ENCODE measurements at places on chromosomes 16 and 17.

- DNase-seq, result no peak
These were observed 239.2 kb upstream of the GSE1 start for GRCh38 chr16:85373741-85374570.

DNA sequence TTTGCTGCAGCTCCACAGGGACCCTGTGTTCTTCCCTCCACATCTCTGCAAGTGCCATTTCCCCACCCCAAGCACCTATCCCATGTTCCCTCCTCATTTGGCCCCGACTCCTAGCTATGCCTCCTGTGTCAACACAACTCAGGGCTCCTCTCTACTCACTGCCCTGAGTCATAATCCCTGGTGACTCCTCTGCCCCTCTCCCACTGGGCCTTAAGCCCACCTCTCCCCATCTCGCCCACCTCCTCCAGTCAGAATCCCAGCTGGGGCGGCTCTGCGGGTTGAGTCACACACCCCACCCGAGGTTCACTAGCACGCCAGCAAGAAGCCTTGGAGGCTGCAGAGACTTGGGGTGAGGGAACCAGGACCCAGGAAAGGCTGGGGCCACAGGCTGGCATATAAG lies 346.2 kb downstream of the FOXL1 start:
- DNase-seq, result no peak

DNA sequence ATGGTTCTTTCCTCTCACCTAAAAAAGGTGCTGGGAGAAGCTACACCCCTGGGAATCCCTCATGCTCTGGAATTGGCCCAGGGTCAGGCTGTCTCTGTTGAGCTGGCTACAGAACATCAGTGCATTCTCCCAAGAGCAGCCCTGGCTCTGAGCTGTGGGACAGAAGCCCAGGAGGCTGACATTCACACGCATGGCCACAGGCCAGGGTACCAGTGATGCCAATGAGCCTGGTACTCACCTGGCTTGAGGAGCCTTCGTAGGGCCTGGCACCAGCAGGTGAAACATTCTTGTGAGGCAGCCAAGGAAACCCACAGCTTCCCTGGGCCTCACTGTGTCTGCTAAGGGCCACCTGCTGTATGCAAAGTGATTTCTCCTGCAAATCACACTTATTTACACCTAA lies 121.7 kb upstream of the CCL2 start:
- DNase-seq, result no peak

DNA sequence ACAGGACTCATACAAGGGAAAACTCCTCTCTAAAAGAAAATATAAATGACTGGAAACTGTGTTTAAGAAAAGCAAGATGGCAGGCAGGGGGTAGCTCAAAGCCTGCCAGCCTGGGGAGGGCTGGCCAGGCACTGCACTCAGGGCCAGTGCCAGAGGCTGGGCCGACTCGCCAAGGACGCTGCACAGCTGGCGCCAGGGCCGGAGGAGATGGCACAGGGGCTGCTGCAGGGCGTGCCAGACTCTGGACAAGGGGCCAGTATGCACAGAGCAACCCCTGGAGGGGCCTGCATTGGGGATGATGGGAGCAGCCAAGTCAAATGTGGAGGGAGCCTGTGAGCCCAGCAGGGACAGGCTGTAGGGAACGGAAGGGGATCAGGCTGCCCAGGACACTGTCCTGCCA lies 4.0 kb downstream of the PKMYT1 start:
- DNase-seq, result no peak

GRCh38 chr16:67594256-67594915 lies 32.1 kb downstream of the CTCF start:
- no peak for DNase-seq

GRCh38 chr17:37507111-37507510 lies 17.4 kb downstream of the DUSP14 start:
- no peak for DNase-seq

GRCh38 chr17:38508570-38508950 lies 80.3 kb downstream of the ARHGAP23 start:
- no peak for DNase-seq

- DNase-seq, result peak; percentile 86
These were observed at the start of the genes CCDC137 and OXLD1 for GRCh38 chr17:81666342-81667191. CCDC137 (plus strand) TSS chr17:81666737; CDS start chr17:81666767, 30 bp downstream. OXLD1 (minus strand) TSS chr17:81666605; CDS start chr17:81666577, 28 bp downstream.

GRCh38 chr17:66647391-66647983 lies 187.4 kb upstream of the CACNG5 start:
- no peak for DNase-seq

- DNase-seq, result no peak
These were observed 1.2 kb downstream of the G6PC3 start for GRCh38 chr17:44071772-44072171.

DNA sequence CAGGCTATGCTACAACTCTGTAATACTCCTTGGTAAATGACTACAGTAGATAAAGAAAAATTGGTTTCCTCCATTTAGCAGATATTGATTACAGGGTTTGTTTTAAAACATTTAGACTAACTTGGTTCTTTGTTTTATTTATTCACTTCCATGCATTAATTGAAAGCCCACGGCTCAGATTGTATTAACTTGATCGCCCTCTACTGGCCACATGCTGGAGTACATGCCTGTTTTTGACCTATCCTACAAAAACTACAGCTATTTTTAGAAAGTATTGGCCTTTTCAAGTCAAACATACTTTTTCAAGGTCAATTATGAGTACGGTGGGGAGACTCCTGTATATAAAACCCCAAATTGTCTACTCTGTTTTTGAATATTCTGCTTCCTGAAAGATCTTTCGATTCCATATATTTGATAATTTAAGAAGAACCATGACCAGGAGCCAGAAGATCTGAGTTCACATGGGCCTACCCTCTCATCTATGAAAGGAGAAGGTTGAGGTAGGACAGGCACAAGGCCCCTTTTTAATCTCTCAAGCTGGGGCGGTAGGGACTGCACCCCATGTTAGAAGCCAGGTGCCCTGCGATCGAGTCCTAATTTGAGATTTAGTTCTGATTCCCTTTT lies 51.8 kb downstream of the CA10 start:
- DNase-seq, result no peak

- DNase-seq, result no peak
These were observed 37.1 kb upstream of the NOL11 start for GRCh38 chr17:67680445-67681224.

DNA sequence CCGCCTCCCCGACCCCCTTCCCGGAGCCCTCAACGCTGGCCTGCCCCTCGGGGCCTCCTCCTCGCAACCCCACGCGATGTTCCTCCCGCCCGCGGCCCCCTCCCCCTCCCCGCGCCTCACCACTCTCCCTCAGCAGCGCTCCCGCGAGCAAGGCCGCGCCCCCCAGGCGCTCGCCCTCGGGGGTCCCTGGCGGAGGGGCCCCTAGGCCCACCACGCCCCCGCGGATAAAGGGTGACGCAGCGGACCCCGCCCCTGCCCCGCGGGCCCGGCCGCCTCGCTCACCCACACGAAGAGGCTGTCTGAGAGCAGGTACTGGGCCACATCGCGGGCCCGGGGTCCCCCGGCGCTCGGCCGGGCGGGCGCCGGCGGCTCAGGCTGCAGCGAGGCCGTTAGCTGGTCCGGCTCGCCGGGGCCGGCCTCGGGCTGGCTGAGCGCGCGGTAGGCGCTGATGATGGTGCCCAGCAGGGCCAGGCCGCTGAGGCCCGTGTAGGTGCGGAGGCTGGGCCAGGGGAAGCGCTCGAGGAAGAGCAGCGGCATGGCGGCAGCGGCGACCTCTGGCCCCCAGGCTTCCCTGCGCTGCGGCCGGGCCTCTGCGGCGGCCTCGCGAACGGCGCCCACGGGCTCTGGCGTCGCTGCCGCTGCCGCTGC lies 430 bp downstream of the AMFR start:
- no peak for DNase-seq

- DNase-seq, result no peak
These were observed 5.9 kb downstream of the GAS7 start for GRCh38 chr17:10192461-10192860.

DNA sequence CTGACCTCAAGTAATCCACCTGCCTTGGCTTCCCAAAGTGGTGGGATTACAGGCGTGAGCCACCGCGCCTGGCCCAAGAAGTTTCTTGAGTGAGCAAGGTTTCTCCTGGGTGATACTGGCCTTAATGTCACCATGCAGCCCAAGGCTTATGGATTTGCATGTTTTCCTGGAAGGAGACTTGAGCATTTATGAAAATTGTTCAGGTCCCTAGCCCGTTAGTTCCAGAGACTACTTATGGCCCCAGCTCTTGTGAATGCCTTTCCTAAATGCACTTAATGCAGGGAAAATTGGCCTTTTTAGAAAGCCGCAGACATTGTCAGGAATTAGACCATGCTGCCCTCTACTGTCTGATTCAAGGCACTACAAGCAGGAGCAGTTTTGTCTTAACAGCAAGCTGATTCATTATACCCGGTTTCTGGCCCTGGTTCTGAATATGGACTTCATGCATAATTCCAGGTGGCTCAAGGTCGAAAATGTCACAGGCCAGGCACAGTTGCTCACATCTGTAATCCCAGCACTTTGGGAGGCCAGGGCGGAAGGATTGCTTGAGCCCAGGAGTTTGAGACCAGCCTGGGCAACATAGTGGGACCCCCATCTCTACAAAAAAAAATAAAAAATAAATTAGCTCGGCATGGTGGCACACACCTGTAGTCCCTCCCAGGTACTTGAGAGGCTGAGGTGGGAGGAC lies 91.3 kb downstream of the SNX29 start:
- DNase-seq, result no peak

DNA sequence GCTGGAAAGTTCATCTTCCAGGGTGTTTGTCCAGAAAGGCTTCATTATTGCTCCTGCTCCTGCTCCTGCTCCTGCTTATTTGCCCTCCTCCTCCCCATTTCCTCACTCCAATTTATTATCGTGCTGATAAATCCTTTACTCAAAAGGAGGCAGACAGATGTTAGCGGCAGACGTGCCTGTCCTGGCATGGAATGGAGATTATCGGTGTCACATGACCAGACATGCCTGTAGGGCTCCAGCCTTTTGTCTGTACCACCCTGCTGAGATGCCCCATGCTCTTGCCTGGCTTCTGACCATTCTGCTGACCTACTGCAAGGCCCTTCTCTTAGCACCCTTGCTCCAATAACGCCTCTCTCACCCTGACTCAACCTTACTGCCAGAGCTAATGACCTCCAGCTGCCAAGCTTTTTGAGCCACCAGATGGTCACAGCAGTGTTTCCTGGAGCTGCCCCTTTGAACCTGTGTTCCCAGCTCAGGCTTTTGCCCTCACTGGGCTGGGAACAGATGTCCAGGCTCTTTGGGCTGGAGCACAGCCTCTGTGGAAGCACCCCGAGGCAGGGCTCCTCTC lies 12.8 kb downstream of the DNAH9 start:
- DNase-seq, result no peak

DNA sequence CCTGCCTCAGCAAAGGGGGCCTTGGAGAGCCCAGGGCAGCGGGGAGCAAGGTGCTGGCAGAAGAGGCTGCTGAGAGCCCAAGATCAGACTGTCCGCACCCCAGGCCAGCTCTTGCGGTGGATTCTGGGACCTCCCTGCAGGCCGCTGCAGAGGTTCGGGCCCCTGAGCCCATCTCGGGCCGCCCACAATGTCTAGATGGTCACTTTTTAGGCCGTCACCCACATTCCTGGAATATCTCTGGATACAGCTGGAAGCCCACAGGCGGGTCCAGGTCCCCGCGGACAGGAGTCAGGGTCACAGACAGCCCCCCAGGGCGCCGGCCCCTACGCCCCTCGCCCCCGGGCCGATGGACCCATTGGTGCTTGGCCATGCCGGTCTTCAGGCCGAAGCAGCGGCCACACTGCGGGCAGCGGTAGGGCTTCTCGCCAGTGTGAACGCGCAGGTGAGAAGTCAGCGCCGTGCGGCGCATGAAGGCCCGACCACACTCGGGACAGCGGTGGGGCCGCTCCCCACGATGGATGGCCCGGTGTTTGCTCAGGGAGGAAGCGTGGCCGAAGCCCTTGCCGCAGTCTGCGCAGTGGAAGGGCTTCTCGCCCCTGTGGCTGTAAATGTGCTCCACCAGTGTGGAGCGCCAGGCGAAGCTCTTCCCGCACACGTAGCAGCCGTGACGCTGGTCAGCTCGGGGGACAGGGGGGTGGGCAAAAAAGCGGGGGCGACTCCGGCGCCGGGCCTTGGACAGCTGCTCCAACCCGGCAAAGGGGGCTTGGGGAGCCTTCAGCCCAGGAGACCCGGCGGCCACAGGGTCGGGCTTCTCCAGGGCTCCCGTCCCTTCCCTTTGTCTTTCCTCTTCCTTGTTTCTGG lies 2.1 kb downstream of the ZNF747 start:
- DNase-seq, result no peak

GRCh38 chr16:70659953-70660671 lies 13.8 kb downstream of the IL34 start:
- no peak for DNase-seq

DNA sequence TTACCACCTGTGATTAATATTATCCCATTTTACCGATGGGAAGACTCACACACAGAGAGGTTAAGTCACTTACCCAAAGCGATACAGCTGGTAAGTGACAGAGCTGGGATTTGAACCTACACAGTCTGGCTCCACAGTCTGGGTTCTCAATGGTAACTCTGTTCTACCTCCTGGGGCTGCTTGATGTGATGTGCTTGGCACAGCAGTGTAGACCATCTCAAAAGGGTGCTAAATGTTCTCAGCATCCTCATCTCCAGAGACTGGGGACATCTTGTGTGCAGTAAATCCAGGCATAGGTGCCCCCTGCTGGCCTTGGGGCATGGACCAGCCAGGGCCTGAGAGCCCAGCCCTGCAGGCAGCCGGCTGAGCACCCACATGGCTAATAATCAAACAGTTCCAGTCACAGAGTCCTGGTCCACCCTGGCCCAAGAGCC lies 15.4 kb upstream of the KATNB1 start:
- DNase-seq, result peak; percentile 11

- no peak for DNase-seq
These were observed 216.0 kb downstream of the C16orf78 start for GRCh38 chr16:49589544-49590031.

- no peak for DNase-seq
These were observed 18.4 kb downstream of the BAIAP2 start for GRCh38 chr17:81053041-81053970.

- no peak for DNase-seq
These were observed 262.6 kb upstream of the CDH11 start for GRCh38 chr16:65384441-65384840.

GRCh38 chr16:31143011-31143693 lies 6.7 kb downstream of the PRSS36 start:
- no peak for DNase-seq

- DNase-seq, result no peak
These were observed 100.7 kb downstream of the LYRM1 start for GRCh38 chr16:21001262-21001661.

DNA sequence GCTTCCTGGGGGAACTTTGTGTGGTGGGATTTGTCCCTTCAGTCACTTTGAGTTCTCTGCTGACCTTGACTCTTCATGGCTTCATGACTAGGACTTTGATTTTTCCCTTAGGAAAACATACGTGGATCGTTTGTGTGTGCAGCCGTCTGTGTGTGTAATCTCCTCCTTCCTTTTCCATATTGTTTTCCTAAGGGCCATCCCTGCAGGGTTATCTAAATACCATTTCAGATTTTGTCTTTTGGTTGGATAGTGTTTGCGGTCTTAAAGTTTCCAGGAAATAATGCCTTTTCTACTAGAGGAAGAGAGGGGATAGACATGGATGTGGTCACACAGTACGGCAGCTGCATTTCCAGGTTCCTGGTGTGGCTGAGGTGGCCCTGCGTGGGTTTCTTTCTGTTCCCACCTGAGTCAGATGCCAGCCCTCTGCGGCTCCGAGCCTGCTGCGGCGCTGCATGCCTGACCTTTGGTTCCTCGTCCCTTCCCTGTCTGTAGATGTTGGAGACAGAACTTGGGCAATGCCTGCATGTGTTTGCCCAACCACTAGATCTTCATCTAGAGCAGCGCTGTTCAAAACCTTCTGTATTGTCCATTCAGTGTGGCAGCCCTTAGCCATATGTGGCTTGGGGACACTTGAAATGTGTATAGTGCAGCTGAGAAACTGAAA lies 72.0 kb upstream of the LGALS9 start:
- DNase-seq, result no peak

- no peak for DNase-seq
These were observed 268.5 kb downstream of the CBLN1 start for GRCh38 chr16:49012961-49013726.

- no peak for DNase-seq
These were observed 52.3 kb downstream of the YWHAE start for GRCh38 chr17:1347589-1348323.
